ENCODE measurements at places on chromosomes 6 and 20. TPM values are rescaled to one million over a fixed set of nuclear protein-coding genes. Genes with fewer than 3 reads are reported as not detected.
A peak's percentile ranks its signal among the peaks of the same experiment; 100 is the strongest.

DNA sequence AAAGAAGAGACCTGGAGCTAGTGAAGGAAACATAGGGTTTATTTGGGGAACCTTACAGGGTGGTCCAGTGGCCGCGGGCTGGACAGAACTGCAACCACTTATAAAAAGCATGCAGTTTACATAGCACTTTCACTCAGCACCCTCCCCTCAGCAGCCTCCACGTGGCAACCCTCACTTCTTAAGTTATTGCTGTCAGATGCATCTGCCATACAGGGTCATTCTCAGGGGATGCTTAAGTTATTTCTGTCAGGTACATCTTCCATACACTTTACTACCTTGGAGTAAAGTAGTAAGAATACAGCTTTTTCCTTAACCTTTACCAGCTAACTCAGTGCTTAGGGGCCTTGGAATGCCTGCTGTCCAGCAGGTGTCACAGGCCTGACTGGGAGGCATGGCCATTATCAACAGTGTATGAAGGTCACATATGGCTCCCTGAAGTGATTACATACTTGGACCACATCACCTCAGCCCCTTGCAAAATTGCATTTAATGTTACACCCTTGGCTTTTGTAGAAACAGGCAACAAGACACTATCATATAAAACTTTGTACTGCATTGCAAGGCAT is 2.0 kb upstream of the NOL7 start:
- no peak for DNase-seq

Gene ETV7
- not detected for polyA plus RNA-seq

GRCh38 chr6:52995913-52996645 is 995 bp upstream of the GSTA4 start:
- DNase-seq = peak; percentile 61

Gene JPH2
- polyA plus RNA-seq = 65.7 TPM

Gene HSPA1B
- polyA plus RNA-seq = 102 TPM

- DNase-seq = no peak
These were observed 15.0 kb downstream of the ADGRF5 start for GRCh38 chr6:46906776-46907175.

Gene IMPG1
- polyA plus RNA-seq = 0.70 TPM

- DNase-seq = peak; percentile 47
These were observed 249.2 kb downstream of the CDC5L start for GRCh38 chr6:44636561-44637248.

- DNase-seq = no peak
These were observed 79.9 kb upstream of the GLP1R start for GRCh38 chr6:38968702-38969149.

DNA sequence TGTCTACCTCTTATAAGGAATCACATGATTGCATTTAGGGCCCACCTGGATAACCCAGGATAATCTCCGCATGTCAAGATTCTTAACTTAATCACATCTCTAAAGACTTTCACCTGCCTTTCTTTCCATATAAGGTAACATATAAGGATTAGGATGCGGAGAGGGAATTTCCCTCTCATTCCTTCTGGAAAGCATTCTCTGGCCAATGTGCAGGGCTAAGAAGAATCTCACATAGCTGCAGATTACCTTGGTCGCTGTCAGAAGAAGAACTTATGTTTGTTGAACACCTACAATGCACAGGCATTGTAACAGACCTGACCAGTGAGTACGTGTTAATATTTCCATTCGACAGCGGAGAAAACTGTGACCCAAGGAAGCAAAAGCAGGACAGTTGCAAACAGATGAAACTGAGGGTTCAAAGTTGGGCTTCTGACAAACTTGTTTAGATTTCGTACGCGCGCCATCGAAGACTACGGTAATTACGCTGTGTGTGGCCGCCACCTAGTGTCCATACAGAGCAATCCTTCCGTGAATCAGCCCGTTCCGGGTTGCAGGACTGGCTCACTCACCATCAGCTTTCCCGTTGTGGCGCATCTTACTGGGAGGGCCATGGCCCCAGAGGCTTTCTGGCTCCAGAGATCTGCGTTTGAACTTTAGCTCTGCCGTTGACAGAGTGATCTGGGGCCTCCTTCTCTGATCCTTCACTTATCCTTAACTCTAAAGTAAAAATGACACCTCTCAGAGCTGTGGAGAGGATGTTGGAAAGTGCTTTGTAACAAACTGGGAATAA is 9.5 kb downstream of the C20orf202 start:
- peak; percentile 53 for DNase-seq

Gene ENTPD6
- polyA plus RNA-seq = 34.0 TPM

GRCh38 chr20:25314497-25315417 is 66.9 kb downstream of the PYGB start:
- DNase-seq = no peak

DNA sequence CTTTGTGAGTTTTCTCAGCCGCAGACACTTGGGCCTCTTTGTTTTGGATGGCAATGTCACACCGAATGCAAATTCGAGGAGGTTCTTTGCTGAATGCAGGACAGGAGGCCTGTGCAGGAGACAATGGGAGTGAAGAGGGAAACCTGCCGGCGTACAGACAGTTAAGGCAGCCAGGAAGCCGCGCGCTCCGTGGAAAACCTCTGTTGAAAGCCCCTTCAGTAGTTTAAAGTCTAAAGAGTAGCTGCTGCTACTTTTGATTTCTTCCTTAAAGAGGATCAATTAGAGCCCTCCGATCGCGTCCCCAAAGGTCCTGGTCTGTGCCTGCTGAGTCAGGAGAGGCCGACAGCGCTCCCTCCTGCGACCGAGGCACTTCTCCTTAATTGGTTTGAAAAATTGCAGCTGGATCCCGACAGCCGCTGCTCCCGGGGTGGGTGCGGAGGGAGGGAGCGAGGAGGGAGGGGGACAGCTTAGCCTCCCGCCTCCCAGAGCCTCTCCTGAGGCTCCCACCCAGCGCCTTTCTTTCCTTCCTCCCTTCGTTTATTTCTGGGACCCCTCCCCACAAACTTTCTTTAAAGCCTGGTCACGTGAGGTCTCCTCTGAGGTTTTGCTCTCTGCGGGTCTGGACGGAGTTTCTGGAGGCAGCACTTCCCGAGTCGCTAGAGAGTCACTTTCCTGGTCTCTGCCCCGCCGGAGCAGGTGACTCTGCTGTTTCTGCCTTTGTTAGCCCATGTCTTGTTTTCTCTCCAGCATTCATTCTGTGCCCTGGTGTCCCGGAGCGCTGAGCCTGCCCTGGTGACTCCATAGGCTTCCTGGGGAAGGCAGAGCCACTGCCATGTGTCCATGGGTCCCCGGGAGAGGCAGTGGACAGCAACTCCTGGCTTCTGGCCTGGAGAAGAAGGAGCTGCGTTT is 22.3 kb upstream of the RPP40 start:
- peak; percentile 66 for DNase-seq

DNA sequence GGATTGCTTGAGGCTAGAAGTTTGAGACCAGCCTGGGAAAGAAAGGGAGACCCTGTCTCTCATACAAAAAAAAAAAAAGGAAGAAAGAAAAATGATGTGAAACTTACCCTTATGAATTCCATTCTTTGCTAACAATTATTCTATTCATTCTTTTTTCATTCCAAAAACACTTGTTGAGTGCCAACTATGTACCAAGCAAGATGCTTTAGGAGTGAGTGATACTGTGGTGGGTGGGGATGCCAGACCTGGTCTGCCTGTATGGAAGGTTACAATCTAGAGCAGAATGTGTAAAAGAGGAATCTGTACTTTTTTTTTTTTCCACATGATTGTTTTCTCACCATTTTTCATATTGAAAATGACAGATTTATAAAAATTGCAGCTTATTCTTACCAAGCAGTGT is 73.8 kb upstream of the TULP1 start:
- no peak for DNase-seq

DNA sequence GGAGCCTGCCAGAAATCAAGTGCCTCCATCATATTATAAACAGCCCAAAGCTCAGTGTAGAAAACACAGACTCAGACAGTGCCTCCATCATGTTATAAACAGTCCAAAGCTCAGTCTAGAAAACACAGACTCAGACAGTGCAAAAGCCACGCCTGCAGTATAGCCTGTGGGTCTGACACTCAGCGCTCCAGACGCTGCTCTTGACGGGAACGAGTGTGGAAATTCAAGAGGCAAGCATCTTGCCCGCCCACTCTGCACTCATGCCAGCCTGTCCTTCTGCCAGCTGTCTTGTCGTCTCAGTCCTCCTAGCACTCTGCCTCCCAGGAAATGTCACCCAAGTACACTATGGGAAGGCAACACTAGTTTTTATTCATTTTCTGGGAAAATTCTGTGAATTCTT is 274.2 kb upstream of the CDH4 start:
- DNase-seq = no peak

Gene HLA-DQB2
- polyA plus RNA-seq = not detected

DNA sequence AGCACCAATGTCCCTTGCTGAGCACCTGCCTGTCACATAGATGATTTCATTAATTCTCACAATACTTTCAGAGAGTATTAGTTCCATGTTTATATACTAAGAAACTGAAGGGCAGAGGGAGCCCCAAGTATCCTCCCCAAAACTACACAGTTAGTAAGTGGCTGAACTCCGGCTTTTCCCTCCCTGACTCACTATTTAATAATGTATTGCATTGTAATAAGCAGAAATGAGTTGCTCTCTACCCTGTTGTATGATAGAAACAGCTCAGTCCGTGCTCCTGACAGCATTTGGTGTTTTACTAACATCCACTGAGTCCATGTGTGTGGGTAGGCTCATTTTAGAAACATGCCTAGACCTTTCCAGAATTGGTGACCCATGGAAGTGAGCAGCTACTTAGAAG is 76.8 kb downstream of the OLIG3 start:
- DNase-seq = no peak

Gene MAPK13
- polyA plus RNA-seq = 6.0 TPM

DNA sequence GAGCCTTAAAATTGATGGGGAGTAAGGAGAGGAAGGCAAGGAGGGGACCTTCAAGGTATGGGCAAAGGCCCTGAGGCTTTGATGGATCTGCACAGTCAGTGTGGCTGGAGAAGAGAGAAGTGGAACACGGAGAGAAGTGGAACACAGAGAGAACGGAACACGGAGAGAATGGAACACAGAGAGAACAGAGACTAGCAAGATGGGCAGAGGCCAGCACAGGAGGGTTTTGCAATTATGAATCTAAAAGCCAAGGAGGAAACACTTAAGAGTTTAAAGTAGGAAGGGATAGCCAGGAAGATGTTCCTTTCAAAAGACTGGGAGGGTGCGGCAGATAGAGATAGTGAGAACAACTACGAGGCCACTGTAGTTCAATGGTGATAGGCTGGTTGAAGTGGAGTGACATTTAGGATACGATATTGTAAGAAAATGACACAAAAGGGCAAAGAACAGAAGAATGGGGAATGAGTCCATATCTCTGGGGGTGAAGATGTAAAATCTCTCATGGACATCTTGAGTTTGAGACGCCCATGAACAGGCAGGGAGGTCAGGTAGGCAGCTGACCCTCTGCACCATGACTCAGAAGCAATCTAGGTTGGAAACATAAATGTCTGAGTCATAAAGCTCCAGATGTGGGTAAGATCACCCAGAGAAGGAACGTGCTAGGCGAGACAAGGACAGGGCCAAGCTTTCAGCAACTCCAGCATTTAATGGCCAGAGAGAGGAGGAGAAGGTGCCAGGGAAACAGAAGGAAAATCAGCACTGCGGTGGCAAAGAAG is 25.4 kb downstream of the ZMYND8 start:
- DNase-seq = no peak

- no peak for DNase-seq
These were observed 185.1 kb downstream of the CDH26 start for GRCh38 chr20:60143261-60143842.

GRCh38 chr20:64119301-64119680 is 11.9 kb upstream of the NPBWR2 start:
- DNase-seq = no peak

DNA sequence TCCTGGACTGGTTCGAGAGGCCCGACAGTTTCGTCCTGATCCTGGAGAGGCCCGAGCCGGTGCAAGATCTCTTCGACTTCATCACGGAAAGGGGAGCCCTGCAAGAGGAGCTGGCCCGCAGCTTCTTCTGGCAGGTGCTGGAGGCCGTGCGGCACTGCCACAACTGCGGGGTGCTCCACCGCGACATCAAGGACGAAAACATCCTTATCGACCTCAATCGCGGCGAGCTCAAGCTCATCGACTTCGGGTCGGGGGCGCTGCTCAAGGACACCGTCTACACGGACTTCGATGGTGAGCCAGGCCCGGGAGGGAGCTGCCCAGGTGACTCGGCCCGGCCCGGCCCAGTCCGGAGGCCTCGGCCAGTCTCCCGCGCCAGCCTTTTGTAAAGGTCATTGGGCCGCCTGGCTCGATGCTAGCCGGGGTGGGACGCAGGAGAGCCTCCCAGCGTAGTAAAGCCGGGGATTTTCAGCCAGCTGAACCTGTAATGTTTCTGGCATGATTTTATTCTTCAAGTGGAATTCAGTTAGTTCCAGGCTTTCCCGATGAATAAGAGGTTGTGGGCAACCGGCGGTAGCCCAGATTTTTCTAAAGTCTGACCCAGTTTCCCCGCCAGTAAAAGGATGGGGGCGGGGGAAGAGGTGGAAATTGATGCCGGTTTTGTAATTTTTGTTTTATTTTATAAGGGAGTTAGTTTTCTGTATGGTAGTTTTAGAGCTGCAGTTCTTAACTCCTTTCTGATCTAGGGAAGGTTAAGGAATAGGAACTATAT is 1.4 kb downstream of the PIM1 start:
- DNase-seq = peak; percentile 54

Gene CABLES2
- polyA plus RNA-seq = 6.9 TPM

DNA sequence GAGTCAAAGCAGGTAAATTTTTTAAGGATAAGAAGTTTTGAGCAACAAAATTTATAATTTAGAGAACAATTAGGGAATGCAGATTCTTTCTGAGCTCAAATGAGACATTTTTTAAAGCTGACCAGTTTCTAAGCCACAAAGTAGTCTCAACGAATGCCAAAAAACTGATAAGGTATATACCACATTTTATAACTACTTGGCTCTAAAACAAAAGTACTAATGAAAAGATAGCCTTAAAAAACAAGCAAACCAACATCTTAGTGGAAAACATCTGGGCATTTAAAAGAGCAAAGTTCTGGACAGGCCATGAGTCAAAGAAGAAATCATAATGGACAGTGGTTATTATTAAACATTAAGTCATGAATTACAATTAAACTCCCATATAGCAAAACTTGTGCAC is 23.2 kb upstream of the RNF146 start:
- no peak for DNase-seq

- no peak for DNase-seq
These were observed 38.5 kb upstream of the VSX1 start for GRCh38 chr20:25120457-25120856.

Gene PTK6
- 0.14 TPM for polyA plus RNA-seq

Gene SYCP2L
- 1.7 TPM for polyA plus RNA-seq

All from muscle of arm (tissue), 14 donors.